ENCODE measurements at places on chromosomes 6 and 20.

DNA sequence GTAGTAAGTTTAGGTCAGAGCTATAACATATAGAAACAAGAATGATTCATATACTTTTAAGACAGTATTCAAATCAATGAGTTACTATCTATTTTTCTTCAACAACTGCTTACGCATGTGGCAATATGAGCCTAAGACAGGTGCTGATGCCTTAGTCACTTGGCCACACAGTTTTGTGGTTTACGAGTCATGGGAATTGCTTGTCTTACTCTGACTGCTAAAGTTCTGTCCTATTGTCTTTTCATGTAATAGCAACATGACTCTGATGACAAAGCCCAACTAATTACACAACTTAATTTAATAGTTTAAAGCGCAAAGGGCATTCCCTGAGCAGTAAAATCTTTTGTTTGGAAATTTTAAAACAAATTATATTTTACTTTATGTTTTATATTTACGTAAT, 159.3 kb upstream of the CENPW start:
- no peak for DNase-seq

DNA sequence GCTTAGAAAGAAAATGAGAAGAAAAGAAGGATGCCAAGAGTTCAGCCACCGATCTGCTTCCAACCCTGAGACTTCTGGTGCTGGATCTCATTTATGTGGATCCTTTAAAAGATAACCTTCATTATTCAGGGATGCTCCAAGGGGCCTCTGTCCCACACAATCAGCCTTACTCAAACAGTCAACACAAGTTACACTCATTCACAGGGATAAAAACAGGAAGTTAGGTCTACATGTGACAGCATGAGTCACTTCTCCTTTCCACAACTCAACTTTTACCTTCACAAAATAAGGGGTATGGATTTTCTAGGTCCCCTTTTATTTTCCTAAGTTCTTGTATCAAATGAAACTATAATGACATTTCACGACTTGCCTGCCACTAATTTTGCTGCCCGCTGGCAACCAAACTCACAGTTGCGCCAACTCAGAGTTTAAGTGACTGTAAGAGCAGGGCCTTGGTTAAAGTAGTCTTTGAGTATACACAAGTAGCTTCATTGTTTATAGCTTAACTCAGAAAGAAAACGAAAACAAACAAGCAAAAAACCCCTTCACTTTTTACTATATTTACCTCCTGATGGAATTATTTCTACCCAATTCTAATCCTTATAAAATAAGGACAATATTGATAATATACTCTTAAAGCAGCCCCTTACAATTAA, 278.8 kb upstream of the RUNX2 start:
- DNase-seq = no peak

DNA sequence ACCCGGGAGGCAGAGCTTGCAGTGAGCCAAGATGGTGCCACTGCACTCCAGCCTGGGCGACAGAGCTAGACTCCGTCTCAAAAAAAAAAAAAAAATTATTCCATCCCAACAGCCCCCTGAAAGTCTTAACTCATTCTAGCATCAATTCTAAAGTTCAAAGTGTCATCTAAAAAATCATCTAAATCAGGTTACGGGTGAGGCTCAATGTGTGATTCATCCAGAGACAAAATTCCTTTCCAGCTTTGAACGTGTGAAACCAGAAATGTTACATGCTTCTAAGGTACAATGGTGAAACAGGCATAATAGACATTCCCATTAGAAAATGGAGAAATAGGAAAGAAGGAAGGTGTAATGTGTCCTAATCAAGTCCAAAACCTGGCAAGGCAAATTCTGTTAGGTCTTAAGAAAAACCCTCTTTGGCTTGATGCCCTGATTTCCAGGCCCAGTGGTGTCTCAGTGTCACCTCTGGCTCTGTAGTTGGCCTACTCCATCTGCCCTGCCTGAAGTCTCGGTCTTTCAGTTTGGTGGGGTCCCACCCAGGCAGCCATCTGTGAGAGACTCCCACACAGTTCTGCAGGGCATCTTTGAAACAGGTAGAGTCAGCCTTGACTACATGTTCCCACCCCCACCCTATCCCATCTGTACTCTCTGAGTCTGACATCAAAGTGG, 43.5 kb downstream of the HFE start:
- DNase-seq = no peak

DNA sequence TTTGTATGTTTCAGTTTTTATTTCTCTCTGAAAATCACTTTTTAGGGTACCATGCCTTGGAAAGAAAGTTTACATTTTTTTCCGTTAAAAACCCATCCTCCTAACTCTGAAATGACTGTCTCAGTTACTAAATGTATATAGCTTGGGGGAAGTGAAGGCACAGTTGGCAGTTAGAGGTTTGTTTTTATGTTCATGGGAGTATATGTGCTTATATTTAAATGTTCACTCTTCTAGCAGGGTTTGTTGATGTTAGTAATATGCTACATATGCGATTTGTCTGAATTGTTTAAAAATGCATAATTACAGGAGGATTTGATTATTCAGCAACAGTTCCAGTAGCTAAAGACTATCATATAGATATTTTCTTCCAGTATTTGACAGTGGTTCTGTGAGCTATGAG, 31.1 kb downstream of the CDKAL1 start:
- no peak for DNase-seq

DNA sequence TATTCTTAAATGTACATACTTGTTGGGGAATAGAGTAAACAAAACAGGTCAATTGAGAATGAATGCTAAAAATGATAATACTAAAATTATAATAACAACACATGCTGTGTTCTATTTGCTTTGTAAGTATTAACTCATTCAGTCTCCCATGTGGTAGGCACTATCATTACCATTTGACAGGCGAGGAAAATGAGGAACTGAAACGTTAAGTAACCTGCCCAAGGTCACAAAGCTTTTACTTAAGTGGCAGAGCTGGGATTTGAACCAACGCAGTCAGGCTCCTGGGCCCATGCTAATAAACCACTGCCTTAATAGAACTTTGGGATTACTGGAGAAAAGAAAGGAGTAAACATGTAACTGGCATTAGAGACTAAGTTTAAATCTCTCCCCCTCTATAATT, 3.8 kb downstream of the NSFL1C start:
- DNase-seq = no peak
